ENCODE measurements at places on chromosomes 13 and 19. TPM values are rescaled to one million over a fixed set of nuclear protein-coding genes. Genes with fewer than 3 reads are reported as not detected.

DNA sequence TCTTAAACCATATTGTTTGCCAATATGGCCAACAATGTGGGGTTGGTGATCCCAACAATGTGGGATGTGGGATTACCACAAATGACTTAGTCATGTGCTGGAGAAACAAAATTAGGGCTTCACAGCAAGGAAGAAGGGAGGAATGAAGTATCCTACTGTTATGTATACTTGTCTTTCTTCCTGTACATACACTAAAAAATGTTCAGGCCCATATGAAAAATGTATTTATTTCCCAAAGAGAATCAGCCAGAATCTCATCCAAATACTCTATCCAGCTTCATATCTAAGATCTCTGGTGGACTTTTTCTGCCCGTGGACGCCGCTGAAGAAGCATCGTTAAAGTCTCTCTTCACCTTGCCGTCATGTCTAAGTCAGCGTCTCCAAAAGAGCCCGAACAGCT, at the start of gene HNRNPA1L2:
Gene HNRNPA1L2 (plus strand): TSS at position 301 of the 400 bp plus-strand sequence. CDS start 62 bp downstream, at position 363.
- no peak for DNase-seq
- H3K4me3 ChIP-seq, result no peak within 1 kb of the TSS
- no peak within 1 kb of the TSS for H3K27ac ChIP-seq
- no peaks in the 10 kb centered on the region for H3K27me3 ChIP-seq

DNA sequence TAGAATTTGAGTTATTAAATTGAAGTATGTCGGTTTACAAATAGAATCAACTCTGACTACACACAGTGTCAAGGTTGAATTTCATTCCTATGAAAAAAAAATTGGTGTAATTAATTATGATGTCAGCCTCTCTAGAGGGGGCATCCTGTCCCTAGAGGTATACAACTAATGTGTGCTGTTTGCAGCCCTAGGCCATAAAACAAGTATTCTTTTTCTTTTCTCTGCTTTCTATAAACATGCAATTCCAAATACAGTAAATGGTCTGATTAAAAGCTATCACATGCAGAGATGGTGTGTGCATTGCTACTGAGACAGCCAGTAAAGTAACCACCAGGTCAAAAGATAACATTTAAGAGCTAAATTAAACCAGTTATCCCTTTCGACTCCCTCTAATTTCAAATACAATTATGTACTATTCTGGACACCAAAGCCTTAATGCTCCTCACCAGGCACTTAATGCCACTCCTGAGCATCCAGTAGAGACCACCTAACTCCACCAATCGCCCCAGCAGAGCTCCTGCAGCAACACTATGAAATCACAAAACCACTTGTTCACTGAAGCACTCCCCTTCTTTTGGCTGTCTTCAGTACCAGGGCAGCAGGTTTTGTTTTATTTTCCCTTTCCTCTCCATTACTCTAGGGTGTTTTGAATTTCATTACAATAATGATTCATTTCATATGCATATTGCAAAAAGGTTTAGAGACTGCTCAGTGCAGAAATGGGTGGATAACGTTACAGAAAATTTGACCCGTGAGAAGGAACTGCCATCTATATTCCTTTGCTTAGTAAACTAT, 426.9 kb downstream of the PCDH9 start:
- no peak overlapping the region for H3K4me3 ChIP-seq
- DNase-seq, result no peak
- H3K4me1 ChIP-seq, result no peaks in the 10 kb centered on the region
- H3K27ac ChIP-seq, result no peak overlapping the region

GRCh38 chr19:2012941-2013682, 2.4 kb downstream of the BTBD2 start:
- no peaks in the 10 kb centered on the region for H3K36me3 ChIP-seq
- no peak overlapping the region for H3K4me3 ChIP-seq
- DNase-seq, result no peak
- peaks cover 29% of the 10 kb centered on the region for H3K4me1 ChIP-seq

MCOLN1 gene
- 20.4 TPM for total RNA-seq

DNA sequence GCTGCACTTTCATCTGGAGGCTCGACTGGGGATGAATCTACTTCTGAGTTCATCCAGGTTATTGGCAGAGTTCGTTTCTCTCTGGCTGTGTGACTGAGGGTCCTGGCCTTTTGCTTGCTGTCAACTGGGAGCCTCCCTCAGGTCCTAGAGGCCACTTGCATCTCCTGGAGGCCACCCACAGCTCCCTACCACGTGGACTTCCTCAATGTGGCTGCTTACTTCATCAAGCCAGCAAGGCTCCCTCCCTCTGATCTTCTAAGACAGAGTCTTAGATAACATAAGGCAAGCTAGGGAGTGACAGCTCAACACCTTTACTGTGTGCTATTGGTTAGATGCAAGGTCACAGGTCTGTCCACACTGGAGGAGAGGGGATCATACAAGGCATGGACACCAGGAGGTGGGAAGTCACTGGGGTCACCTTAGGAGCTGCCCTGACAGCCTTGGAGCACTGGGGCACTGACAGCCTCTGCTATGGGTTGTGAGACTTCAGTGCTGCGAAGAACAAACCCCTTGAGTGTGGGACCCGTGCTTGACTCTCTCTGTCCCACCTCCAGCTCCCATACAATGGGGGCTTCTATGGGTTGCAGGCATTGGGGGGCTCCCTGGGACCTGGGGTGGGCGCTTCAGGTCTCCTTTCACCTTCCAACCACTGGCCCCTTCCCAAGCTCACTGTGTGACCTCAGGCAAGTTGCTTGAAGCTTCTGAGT, 5.3 kb downstream of the FAM187B start:
- H3K4me3 ChIP-seq, result no peak overlapping the region
- H3K27me3 ChIP-seq, result no peaks in the 10 kb centered on the region
- DNase-seq, result peak; percentile 72
- no peak overlapping the region for H3K27ac ChIP-seq
- no peaks in the 10 kb centered on the region for H3K36me3 ChIP-seq

DNA sequence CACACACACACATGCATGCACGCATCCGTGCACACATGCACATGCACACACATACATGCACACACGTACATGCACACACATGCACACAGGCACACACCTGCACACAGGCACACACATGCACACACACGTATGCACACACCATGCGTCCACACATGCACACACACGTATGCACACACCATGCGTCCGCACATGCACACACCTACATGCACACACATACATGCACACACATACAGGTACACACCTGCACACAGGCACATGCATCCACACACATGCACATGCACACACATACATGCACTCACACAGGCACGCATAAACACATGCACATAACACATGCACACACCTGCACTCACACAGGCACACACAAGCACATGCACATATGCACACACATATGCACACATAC, 112.1 kb downstream of the DPF1 start:
- no peaks in the 10 kb centered on the region for H3K4me1 ChIP-seq
- no peaks in the 10 kb centered on the region for H3K27me3 ChIP-seq
- DNase-seq, result no peak
- H3K36me3 ChIP-seq, result no peaks in the 10 kb centered on the region
- no peak overlapping the region for H3K27ac ChIP-seq
- H3K4me3 ChIP-seq, result no peak overlapping the region

DNA sequence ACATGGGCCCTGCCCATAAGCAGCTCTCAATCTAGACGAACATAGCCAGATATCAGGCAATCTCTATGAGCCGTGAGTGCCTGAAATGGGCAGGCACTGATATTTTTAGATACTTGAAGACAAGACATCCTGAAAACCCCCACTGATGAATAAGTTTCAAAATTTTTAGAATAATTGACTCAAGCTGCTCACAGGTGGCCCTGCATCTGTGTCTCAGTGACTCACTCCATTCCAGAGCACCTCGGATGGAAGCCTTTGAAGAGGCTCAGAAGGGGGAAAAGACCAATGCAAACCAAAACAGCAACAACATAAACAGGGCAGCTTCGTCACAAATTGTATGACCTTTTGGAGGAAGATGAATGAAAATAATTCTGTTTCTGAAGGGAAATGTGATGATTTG, 42.8 kb upstream of the SLC46A3 start:
- H3K27ac ChIP-seq, result no peak overlapping the region
- H3K4me1 ChIP-seq, result no peaks in the 10 kb centered on the region
- no peak overlapping the region for H3K4me3 ChIP-seq
- H3K27me3 ChIP-seq, result no peaks in the 10 kb centered on the region
- no peak for DNase-seq
- H3K36me3 ChIP-seq, result no peaks in the 10 kb centered on the region

MEDAG gene
- 46.4 TPM for total RNA-seq

Measured in vagina (tissue), 2 donors.